Sigmoid colon (tissue), 7 donors: ENCODE measurements at places on chromosomes 5 and 9. TPM values are rescaled to one million over a fixed set of nuclear protein-coding genes. Genes with fewer than 3 reads are reported as not detected.

C6 gene
- 5.0 TPM for total RNA-seq

ACOT12 gene
- total RNA-seq = not detected

PRR16 gene
- 5.8 TPM for total RNA-seq

GGTA1 gene
- 5.5 TPM for total RNA-seq

GRCh38 chr9:89360465-89360864 lies 42.2 kb downstream of the SECISBP2 start:
- no peaks in the 10 kb centered on the region for H3K27me3 ChIP-seq
- H3K36me3 ChIP-seq = peaks cover 57% of the 10 kb centered on the region
- no peak overlapping the region for H3K4me3 ChIP-seq
- H3K4me1 ChIP-seq = no peaks in the 10 kb centered on the region

DNA sequence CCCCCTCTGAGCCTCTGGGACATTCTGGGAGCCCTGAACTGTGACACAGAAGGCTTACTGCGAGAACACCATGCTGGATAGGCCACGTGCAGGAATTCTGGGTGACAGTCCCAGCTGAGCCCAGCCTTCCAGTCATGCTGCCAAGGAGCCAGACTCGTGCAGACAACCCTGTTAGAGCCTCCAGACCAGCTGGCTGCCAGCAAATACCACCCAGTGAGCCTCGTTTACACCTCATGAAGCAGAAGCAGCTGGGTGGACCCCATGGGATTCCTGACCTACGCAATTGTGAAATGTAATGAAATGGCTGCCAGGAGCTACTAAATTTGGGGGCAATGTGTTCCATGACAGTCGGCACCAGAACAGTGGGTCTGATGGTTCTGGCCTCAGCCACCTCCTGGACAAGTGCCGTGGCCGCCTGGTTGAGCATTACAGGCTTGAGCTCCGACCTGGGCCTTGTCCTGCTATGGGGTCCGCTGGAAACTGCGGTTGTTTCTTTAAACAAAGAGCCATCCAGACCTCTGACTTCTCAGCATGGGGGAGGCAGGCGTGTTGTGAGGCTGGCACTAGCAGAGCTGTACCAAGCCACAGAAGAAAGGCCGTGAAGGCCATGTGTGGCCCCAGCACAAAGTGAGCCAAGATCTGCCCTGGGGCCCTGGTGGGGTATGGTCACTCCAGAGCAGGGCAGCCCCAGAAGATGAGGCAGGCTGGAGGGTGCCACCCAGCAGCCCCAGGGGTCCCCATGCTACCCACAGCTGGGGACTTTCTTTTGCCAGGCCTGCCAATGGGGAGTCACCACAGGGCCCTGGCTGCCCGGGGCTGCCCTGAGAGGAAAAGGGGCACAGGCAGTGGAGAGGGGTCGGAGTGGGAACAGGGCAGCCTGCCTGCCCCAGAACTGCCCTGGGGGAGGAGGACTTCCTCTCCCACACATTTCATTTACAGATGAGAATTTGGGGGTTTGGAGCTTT lies 19.3 kb upstream of the RXRA start:
- DNase-seq = peak; percentile 45
- no peaks in the 10 kb centered on the region for H3K36me3 ChIP-seq
- H3K27ac ChIP-seq = no peak overlapping the region
- no peaks in the 10 kb centered on the region for H3K4me1 ChIP-seq
